ENCODE measurements at places on chromosomes 12 and 14. TPM values are rescaled to one million over a fixed set of nuclear protein-coding genes. Genes with fewer than 3 reads are reported as not detected.

The GCH1 gene
- 36.1 TPM for total RNA-seq

The TROAP gene
- total RNA-seq = 134 TPM

The BIN2 gene
- 33.8 TPM for total RNA-seq

DNA sequence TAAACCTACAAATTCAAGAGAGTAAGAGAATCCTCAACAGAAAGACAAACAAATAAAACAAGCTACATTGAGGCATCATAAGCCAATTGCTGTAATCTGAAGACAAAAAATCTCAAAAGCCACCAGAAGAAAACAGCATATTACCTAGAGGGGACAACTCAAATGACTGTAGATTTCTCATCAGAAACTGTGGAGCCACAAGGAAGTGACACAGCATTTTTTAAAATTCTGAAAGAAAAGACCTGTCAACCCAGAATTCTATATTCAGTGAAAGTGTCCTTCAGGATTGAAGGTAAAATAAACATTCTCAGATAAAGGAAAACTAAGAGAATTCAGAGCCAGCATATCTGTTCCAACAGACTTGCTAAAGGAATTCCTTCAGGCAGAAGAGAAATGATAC is 147.8 kb upstream of the DHRS4 start:
- no peak for DNase-seq

DNA sequence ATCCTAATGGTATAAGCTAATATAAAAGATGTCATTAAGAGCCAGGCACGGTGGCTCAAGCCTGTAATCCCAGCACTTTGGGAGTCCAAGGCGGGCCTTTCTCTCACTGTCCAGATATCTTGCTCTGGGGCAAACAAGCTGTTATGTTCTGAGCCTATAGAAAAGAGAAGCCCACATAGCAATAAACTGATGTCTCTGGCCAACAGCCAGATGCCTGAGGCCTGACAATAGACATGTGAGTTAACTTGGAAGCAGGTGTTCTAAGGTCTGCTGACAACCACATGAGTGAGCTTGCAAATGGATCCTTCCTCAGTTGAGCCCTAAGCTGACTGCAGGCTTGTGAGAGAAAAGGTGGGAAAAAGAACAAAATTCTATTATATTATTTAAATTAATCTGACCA is 25.0 kb downstream of the YAF2 start:
- no peak for DNase-seq

DNA sequence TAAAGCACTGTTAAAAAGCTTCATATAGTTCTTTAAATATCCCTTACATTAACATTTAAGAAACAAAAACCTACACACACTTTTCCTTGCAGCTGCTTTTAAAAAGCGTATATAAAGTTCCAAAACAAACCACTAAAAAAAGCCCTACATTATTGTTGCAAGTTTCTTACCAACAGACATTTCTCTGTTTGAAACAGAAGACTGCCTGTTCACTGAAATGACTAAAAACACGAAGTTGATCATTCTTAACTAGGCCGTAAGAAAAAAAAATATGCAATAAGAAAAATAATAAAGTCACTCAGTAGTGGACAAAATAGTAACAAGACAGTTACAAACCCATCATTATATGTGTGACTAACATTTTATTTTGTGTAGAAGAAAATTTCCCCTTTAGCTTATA is 37.3 kb downstream of the KIF21A start:
- DNase-seq = no peak

GRCh38 chr12:3967556-3968160 is 94.5 kb upstream of the PARP11 start:
- DNase-seq = no peak

GRCh38 chr12:57838594-57839302 is 7.8 kb downstream of the CTDSP2 start:
- DNase-seq = peak; percentile 43

The PLEKHG7 gene
- not detected for total RNA-seq

DNA sequence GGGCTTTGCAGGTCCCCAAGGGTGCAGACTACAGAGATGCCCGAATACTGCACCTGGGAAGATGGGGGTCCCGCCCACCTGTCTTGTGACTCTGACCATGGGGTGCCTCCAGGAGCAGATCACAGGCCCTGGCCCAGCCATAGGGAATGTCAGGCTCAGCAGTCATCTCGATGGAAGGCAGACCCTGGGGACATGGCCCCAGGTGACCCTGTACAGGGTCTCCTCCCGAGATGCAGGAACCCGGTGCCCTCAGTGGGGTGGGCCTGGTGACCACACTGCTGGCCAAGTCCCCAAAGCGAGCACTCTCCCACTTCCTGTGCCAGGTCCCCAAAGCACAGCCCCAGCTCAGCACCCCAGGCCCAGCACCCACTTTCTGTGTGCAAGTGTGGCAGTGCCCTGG is 903.7 kb upstream of the USP15 start:
- no peak for DNase-seq

The SERPINA12 gene
- not detected for total RNA-seq

The GDF3 gene
- not detected for total RNA-seq

The ASB2 gene
- total RNA-seq = 12.9 TPM

GRCh38 chr14:26017270-26017669 is 580.6 kb downstream of the NOVA1 start:
- DNase-seq = no peak

GRCh38 chr12:83016218-83016835 is 329.6 kb downstream of the TMTC2 start:
- no peak for DNase-seq

The SRGAP1 gene
- total RNA-seq = not detected

- no peak for DNase-seq
Observed at GRCh38 chr12:27013611-27014084, 536 bp downstream of the TM7SF3 start.

- no peak for DNase-seq
Observed at GRCh38 chr14:43795600-43796228, 711.4 kb downstream of the FSCB start.

The C12orf50 gene
- 0.07 TPM for total RNA-seq

DNA sequence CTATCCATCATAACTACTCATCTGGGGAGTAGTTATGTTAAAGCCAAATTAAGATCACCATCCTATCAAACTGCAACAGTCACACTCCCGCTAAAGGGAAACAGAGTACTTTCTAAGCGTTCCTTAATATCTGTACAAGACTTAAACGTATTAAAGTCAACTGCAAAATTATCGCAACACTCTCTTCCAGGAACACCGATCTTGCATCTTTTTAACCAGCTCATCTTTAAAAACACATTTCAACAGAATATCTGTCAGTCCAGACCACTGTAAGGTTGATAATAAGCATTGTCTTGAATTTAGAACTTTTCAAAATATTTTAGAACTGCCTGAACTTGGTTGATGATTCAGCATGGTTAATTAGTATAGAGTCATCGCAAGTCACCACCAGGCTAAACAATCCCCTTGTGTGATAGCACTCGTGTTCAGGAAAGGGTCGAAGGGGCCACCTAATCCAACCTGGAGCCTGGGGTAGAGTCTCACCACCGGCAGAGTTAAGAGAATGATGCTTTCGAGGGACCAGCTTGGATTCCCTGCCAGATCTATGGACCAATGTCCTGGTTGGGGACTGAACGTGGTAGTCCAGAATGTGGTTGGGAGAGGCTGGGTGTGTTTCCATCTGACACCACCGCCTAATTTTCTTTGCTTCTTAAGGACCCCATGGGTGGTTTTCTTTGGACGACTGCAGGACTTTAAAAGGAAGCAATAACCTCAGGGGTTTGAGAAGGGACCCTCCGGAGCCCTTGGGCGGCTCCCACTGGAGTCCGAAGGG is 890 bp downstream of the SPTLC2 start:
- DNase-seq = peak; percentile 18

DNA sequence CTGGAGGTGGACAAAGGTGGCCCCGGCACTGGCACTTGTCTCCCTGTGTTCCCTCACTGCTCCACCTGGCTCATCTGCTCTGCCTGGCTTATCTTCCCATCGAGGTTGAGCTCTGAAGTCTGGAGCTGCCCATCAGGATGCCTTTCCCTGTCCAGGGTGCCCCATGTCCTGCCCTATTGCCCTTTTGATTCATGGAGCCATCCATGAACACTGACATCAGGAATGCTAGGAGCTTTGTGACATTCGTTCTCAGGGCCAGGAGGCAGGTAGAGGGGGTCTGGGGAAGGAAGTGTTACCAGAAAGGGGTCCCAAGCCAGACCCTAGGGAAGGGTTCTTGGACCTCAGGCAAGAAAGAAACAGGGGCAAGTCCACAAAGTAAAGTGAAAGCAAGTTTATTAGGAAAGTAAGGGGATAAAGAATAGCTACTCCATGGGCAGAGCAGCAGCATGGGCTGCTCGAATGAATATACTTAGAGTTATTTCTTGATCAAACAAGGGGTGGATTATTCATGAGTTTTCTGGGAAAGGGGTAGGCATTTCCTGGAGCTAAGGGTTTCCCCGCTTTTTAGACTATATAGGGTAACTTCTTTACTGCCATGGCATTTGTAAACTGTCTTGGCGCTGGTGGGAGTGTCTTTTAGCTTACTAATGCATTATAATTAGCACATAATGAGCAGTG is 51.6 kb downstream of the RIN3 start:
- DNase-seq = no peak

The CALCOCO1 gene
- 35.4 TPM for total RNA-seq

DNA sequence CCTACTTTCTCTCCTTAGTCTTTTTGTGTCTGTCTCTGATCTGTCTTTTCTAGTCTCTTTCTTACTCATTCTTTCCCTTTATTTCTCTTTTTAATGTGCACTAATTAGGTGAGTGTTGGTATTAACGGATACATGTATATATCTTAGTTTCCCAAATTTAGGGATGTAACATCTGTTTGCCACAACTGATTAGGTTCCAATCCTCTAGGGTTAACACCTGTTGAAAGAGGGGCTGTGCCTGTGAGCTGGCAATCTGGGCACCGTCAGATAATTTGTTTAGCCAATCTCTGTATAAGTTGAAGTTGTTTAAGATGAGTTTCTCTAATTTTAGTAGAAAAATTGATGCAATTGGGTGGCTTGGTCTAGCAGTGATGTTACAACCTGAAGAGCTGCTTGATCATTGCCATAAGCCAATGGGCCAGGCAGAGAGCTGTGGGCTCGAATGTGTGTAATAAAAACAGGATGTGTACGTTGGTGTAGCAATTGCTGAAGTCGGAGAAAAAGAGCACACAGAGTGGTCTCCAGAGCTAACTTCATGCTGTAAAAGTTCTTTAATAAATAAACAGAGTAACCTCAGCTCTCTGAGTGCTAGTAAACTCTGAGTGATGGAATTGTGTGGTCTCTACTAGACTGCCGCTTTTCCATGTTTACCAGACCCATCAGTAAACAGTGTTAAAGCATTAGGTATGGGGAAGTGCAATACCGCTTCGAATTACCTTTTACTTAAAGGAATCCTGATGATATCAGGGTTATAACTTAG is 18.3 kb upstream of the LYZ start:
- DNase-seq = peak; percentile 15

DNA sequence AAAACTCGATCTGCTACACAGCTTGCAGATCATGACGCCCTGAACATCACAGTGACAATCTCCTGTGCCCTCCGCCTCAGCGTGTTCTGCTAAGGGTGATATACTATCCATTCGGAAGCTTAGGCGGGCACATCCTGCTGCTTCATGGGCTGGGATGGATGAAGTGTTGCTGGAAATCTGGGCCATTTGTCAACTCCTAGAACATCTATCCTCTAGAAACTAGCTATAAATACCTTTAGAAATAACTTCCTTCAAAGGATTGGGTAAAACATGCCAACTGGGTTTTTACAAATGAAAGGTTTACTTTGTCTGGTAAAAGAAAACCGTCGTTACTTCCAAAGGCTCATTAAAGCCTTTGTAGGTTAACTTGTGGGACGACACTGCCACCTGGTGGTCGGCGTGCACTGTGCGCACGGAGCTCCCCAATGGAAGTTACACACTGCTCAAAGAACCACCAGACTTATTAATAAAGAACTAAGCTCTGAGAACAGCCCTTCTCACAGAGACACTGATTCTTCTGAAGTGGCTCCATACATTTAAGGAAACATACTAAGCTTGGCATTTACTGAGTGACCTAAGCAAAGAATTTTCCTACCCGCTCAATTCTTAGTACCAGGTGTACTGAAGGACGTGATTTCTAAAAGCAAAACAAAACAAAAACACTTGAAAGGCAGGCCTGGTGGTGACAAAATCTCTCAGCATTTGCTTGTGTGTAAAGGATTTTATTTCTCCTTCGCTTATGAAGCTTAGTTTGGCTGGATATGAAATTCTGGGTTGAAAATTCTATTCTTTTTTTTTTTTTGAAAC is 21.6 kb upstream of the CACNA2D4 start:
- DNase-seq = peak; percentile 89

GRCh38 chr14:74259513-74259912 is 20.3 kb downstream of the VSX2 start:
- no peak for DNase-seq

DNA sequence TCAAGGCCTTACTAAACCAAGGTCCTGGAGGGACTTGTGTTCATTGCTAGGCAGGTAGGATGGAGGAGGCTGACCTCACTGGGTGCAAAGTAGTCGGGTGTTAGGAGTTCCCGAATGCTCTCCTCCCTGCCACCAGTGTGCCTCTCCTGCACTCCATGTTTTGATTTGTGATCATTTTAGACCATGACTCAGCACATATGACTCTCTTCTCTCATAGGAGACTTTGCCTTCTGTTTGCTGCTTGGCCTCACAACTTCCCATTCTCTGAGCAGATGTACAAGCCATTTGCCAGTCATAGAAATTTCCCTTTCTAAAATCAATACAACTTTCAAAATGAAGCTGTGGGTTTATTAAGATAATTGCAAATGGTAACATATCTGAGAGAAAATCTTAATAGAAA is 46.6 kb upstream of the LRIG3 start:
- DNase-seq = no peak

The CCDC197 gene
- total RNA-seq = 0.20 TPM

The CIROP gene
- not detected for total RNA-seq

- no peak for DNase-seq
Observed at GRCh38 chr12:27866373-27867101, 86.5 kb upstream of the MANSC4 start.

GRCh38 chr12:107845226-107845979 is 70.9 kb downstream of the ASCL4 start:
- no peak for DNase-seq

GRCh38 chr14:70981000-70981952 is 74.0 kb downstream of the PCNX1 start:
- DNase-seq = no peak

The GSG1 gene
- not detected for total RNA-seq

All from activated naive CD4-positive, alpha-beta T cell treated with anti-CD3 and anti-CD28 coated beads, Interleukin-2, amount 50 U/mL, for 72 hours (primary cell).